ENCODE measurements at places on chromosomes 13 and 19. TPM values are rescaled to one million over a fixed set of nuclear protein-coding genes. Genes with fewer than 3 reads are reported as not detected.

GRCh38 chr13:75425216-75426009 lies 56.6 kb downstream of the TBC1D4 start:
- DNase-seq = no peak

SLC25A41 gene
- 1.6 TPM for polyA plus RNA-seq

DNA sequence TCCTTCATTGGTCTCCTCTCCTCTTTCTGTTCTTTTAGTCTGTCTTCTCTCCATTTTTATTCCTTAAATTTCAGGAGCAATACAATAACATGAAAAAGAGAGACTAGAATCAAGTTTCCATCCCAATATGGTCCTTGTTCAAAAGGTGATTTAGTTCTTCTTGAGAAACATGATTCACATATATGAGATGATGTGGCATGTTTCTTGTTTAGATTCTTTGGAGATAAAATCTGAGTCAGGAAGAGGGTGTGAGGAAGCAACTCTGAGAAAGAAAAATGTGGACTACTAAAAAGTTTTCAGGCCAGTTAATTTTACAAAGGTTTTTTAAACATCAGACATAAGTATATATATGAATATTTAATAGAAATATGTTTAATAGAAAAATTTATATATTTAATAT lies 231.4 kb downstream of the OXGR1 start:
- no peak for DNase-seq

TMTC4 gene
- 34.7 TPM for polyA plus RNA-seq

GRCh38 chr13:100221166-100221565 lies 132.3 kb downstream of the PCCA start:
- no peak for DNase-seq

TRIM28 gene
- 719 TPM for polyA plus RNA-seq

SLC8A2 gene
- 0.26 TPM for polyA plus RNA-seq

DNA sequence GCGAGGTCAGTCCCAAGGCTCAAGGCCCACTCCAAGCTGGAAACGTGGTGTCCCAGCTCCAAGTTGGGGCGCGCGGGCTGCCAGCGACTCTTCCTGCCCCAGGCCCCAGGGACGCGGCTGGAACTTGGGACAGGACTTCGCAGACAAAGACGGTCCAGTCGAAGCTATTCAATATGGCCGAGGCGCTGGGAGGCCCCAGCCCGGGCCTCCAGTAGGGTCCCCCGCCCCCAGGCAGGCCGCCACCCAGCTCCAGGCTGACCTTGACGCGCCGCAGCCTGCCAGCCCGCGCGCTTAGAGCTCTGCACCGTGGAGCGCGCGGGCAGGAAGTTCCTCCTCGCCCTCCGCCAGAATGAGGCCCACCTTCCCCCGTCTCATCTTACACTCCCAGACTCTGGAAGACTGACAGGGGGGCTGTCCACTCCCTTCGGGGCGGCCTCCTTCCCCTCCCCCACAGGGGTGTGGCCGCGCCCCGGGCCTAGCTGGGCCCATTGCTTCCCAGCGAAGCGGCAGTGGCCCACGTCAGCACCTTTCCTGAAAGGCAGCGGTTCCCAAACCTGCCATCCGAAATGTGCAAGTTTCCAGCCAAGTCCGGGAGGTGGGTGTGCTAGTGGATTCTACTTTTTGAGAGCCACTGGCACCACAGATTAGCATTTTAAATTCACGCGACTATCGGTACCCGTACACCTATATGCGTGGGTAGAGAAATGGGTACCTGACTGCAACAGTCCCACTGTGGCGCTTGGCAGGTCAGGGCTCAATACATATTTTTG lies at the start of gene CCDC8:
Gene CCDC8, minus strand, starts transcription at position 303 of the 770 bp plus-strand sequence. CDS start 754 bp downstream, outside the sequence.
- DNase-seq = peak; percentile 91

- DNase-seq = no peak
These were observed 50.6 kb upstream of the UQCRFS1 start for GRCh38 chr19:29263305-29264135.

DNA sequence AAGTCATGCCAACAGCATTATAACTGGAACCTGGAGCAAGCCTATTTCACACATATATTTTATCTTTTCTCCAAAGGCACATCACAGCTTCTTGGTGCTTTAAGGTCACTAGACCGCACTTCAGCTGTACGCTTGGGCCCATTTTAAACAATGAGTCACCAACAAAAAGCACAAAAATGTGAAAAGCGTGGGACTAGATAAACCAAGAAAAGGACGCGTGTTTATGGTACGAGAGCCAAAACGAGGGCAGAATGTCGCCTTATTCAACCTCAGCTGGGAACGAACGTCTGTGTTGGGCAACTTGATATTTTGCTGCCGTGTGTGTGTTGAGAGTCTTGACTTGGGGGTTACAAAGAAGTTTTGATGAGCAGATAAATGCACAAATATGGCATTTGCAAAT lies 9.2 kb upstream of the EHD2 start:
- DNase-seq = no peak

DNA sequence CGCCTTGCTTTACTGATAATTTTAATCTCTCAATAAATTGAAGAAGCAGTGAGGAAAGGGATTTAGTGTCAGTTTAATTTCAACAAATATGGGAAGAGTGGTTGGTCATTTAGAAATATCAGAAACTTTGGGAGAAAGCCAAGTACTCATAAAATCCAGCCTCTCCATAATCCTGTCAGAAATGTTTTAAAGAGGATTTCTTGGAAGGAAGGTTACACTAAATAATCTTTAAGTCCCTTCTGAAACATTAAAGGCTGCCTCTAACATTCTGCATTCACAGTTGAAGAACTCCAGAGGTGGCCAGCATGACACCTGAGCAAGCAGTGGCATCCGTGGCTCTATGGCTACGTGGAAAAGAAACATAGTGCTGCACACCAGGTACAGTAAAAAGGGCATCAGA lies 378.5 kb downstream of the ENOX1 start:
- no peak for DNase-seq

PGLYRP2 gene
- not detected for polyA plus RNA-seq
